Activated CD8-positive, alpha-beta T cell treated with anti-CD3 and anti-CD28 coated beads, Interleukin-2, amount 10 ng/mL, durations not matched to agents 7 days and 5 days (primary cell): ENCODE measurements at places on chromosomes 2 and 18.

GRCh38 chr2:207337234-207338219 lies 171.8 kb upstream of the KLF7 start:
- H3K4me3 ChIP-seq = peak overlapping the region; percentile 37
- no peaks in the 10 kb centered on the region for H3K36me3 ChIP-seq
- no peaks in the 10 kb centered on the region for H3K27me3 ChIP-seq
- DNase-seq = no peak

DNA sequence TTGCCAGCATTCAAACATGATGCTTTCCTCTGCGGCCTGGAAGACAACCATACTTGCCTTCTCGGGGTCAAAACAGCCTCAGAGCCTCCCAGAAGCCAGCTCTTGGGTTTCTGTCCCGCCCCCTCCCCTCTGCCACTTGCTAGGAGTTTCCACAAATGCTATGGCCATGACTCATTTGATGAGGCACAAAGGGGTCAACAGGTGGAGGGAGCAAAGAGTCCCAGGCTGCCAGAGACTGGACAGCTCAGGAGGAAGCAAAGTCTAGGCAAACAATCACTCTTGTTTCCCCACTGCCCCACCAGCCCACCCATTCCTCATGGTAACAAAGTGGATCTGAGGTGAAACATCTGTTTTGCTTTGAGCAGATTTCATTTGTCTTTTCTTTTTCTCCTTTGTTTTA lies 551.1 kb downstream of the TNS1 start:
- DNase-seq = no peak
- no peaks in the 10 kb centered on the region for H3K36me3 ChIP-seq
- H3K27me3 ChIP-seq = no peaks in the 10 kb centered on the region
- H3K4me3 ChIP-seq = no peak overlapping the region
- H3K4me1 ChIP-seq = peaks cover 3% of the 10 kb centered on the region

DNA sequence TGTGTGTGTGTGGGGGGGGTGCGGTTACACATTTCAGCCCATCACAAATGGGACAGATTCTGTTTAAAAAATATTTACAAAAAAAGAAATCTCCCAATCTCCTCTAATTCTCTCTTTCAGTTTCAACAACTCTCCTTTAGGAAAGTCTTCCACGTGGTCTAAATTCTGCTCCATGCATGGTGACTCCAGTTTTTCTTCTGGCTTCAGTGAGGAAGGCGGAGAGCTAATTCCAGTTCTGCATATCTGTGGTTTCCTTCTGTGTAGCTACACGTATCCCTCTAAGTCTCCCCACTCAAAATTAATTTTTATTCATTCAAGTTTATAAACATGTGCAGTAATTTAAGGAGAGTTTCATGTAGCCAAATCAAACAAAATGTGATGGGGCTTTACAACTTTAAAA lies 111.6 kb downstream of the SLC4A3 start:
- no peak overlapping the region for H3K27ac ChIP-seq
- no peaks in the 10 kb centered on the region for H3K4me1 ChIP-seq
- H3K4me3 ChIP-seq = no peak overlapping the region
- DNase-seq = no peak

- no peaks in the 10 kb centered on the region for H3K4me1 ChIP-seq
- no peaks in the 10 kb centered on the region for H3K27me3 ChIP-seq
- no peak overlapping the region for H3K4me3 ChIP-seq
- no peaks in the 10 kb centered on the region for H3K36me3 ChIP-seq
Measured at GRCh38 chr2:150320608-150321007, 166.9 kb downstream of the RND3 start.

DNA sequence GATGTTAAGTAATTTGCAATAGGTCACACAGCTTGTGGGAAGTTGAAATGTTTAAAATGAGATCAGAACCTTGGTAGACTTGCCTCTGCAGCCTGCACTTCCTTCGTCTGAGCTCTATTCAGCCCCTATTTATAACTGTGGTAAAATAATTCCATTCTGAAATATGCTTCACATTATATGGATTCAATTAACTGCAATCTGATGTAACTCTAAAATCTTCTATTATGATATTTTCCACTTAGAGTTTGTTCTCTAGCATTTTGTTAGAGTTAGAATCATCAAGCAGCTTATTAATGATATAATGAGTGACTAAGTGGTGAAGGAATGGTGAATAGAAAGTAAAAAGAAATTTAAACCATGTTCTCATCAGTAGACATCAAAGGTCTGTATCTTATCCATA lies 139.6 kb upstream of the ARHGAP28 start:
- H3K27ac ChIP-seq = no peak overlapping the region
- H3K36me3 ChIP-seq = no peaks in the 10 kb centered on the region
- H3K4me3 ChIP-seq = no peak overlapping the region
- H3K27me3 ChIP-seq = no peaks in the 10 kb centered on the region
- H3K4me1 ChIP-seq = no peaks in the 10 kb centered on the region

DNA sequence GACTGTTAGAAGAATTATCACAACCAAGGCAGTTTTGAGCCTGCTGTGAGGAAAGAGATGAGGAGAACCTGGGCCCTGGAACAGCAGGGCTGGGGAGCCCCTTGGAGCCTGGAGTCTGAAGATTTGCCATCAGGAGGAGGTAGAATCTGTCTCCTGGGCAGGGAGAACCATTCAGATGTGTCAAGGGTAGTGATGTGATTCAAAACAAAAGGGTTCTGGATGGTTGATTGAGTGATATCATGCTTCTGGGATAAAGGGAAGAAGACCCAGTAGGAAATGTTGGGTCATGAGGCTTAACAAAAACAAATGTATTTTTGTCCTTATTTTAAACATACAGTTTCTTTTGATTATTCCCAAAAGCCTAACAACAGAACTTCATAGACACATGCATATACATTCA lies 28.6 kb downstream of the RNF144A start:
- H3K4me1 ChIP-seq = peaks cover 39% of the 10 kb centered on the region
- H3K4me3 ChIP-seq = no peak overlapping the region

GRCh38 chr2:195662138-195662537 lies 5.1 kb downstream of the SLC39A10 start:
- peaks cover under 1% of the 10 kb centered on the region for H3K27me3 ChIP-seq
- no peak overlapping the region for H3K4me3 ChIP-seq
- peaks cover 47% of the 10 kb centered on the region for H3K36me3 ChIP-seq
- no peak overlapping the region for H3K27ac ChIP-seq

DNA sequence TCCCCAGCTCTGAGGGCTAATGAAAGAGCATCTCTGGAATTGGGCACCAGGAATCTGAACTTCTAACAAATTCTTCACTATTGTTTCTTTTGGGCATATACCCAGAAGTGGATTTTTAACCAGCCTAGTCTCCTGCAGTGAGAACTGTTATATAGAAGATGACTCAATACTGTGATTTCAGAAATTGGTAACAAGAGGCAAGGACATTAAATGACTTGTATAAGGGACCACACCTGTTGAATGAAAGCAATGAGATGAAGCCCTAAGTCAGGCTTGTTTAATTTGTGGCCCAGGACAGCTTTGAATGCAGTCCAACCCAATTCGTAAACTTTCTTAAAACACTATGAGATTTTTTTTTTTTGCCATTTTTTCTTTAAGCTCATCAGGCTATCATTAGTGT lies 57.9 kb downstream of the EPC2 start:
- DNase-seq = no peak
- no peak overlapping the region for H3K4me3 ChIP-seq
- no peaks in the 10 kb centered on the region for H3K27me3 ChIP-seq
- H3K36me3 ChIP-seq = peaks cover 72% of the 10 kb centered on the region
- H3K27ac ChIP-seq = no peak overlapping the region

- H3K36me3 ChIP-seq = no peaks in the 10 kb centered on the region
- H3K4me3 ChIP-seq = no peak overlapping the region
- no peaks in the 10 kb centered on the region for H3K4me1 ChIP-seq
- H3K27ac ChIP-seq = no peak overlapping the region
- DNase-seq = no peak
Measured at GRCh38 chr2:240964704-240965295, 33.6 kb upstream of the SNED1 start.

- H3K27me3 ChIP-seq = no peaks in the 10 kb centered on the region
- no peak for DNase-seq
- peak overlapping the region; percentile 86 for H3K27ac ChIP-seq
- peaks cover 58% of the 10 kb centered on the region for H3K36me3 ChIP-seq
- peaks cover 75% of the 10 kb centered on the region for H3K4me1 ChIP-seq
Measured at GRCh38 chr18:9117980-9118841, 15.7 kb downstream of the NDUFV2 start.

GRCh38 chr18:67997496-67997895 lies 481.0 kb upstream of the DSEL start:
- H3K27me3 ChIP-seq = no peaks in the 10 kb centered on the region
- H3K27ac ChIP-seq = no peak overlapping the region
- H3K4me1 ChIP-seq = no peaks in the 10 kb centered on the region
- no peak overlapping the region for H3K4me3 ChIP-seq

DNA sequence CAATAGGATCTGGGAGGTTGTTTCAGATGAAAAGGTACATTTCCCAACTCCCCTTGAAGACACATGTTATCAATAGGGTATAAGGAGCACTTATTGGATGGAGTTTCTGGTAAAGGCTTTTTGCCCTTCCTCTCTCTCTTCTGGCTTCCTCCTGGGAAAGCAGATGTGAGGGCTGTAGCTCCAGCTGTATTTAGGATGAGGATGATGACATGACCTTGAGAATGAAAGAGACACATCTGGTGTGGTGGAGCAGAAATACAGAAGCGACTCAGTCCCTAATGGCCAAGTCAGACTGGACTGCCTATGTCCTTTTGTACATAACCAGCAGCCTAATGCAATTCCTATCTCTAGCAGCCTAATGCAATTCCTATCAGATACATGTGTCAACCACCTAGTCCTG lies 100.9 kb upstream of the NXPH2 start:
- no peaks in the 10 kb centered on the region for H3K27me3 ChIP-seq
- DNase-seq = no peak
- no peak overlapping the region for H3K4me3 ChIP-seq
- H3K4me1 ChIP-seq = no peaks in the 10 kb centered on the region
- H3K27ac ChIP-seq = no peak overlapping the region
- H3K36me3 ChIP-seq = no peaks in the 10 kb centered on the region

GRCh38 chr18:67451960-67452359 lies 64.6 kb downstream of the DSEL start:
- peaks cover 5% of the 10 kb centered on the region for H3K4me1 ChIP-seq
- H3K4me3 ChIP-seq = no peak overlapping the region
- no peaks in the 10 kb centered on the region for H3K27me3 ChIP-seq
- no peak overlapping the region for H3K27ac ChIP-seq
- H3K36me3 ChIP-seq = peaks cover 2% of the 10 kb centered on the region

- H3K27me3 ChIP-seq = peaks cover 15% of the 10 kb centered on the region
- no peak overlapping the region for H3K4me3 ChIP-seq
- H3K4me1 ChIP-seq = no peaks in the 10 kb centered on the region
- no peaks in the 10 kb centered on the region for H3K36me3 ChIP-seq
- DNase-seq = no peak
- H3K27ac ChIP-seq = no peak overlapping the region
Measured at GRCh38 chr2:160014227-160014626, 48.2 kb downstream of the PLA2R1 start.

DNA sequence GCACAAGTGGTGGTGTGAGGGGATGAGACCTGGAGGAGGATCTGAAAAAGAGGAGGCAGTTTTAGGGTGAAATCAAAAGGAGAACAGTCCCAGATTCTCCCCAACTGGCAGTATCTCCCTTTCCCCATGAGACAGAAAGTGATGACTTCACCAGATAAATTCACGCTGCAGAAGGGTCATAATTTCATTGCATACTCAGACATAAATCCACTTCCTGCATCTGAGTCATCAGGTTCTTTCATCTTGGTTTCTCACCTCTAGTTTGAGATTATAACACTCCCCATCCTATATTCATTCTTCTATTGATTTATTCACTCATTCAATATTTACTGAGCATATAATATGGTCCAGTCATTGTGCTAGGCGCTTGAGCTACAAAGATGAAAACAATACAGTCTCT lies 64.7 kb downstream of the CCDC148 start:
- no peak overlapping the region for H3K27ac ChIP-seq
- H3K27me3 ChIP-seq = peaks cover 4% of the 10 kb centered on the region
- no peak overlapping the region for H3K4me3 ChIP-seq
- H3K4me1 ChIP-seq = peaks cover 7% of the 10 kb centered on the region
- DNase-seq = peak; percentile 21

DNA sequence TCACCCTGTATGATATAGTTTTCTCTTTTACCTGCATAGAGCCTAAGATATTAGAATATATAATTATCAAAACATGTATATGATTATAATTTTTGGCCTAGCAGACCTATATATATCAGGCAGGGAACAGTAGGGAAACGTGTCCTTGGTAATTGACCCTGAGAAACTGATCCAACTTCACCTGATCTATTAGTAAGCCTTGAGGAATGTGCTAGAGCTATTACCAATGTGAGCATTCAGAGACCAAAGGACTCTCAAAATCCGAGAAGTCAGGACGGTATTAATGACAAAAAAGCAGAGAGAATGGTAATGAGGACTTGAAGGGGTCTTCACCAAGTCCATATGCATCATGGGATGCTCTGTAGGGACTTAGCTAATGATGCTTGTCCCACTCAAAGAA lies 571.9 kb downstream of the CPS1 start:
- H3K27ac ChIP-seq = no peak overlapping the region
- no peaks in the 10 kb centered on the region for H3K4me1 ChIP-seq
- DNase-seq = no peak
- H3K36me3 ChIP-seq = no peaks in the 10 kb centered on the region
- no peaks in the 10 kb centered on the region for H3K27me3 ChIP-seq
- no peak overlapping the region for H3K4me3 ChIP-seq

GRCh38 chr2:216758256-216759155 lies 63.2 kb upstream of the IGFBP5 start:
- H3K36me3 ChIP-seq = no peaks in the 10 kb centered on the region
- no peak overlapping the region for H3K4me3 ChIP-seq

DNA sequence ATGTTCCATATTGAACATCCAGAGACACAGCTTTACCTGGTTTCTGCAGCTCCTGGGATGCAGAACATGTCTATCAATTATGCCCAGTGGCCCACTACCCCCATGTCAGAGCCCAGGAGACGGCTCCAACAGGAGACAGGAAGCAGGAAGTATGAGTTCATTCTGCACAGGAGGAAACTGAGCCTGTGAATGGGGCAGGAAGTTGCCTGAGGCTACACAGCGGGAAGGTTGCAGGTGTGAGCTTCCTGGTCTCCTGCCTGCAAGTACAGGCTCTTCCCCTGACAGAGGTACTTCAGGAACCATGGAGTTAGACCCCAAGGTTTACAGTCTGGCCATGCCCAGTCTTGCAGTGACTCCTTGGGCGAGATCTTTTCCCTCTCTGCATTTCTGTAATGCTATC lies 2.8 kb upstream of the BOK start:
- H3K4me3 ChIP-seq = no peak overlapping the region
- peaks cover 29% of the 10 kb centered on the region for H3K27me3 ChIP-seq

GRCh38 chr2:85119900-85120299 lies 13.3 kb upstream of the TCF7L1 start:
- H3K4me3 ChIP-seq = no peak overlapping the region
- DNase-seq = no peak
- H3K27ac ChIP-seq = no peak overlapping the region
- no peaks in the 10 kb centered on the region for H3K36me3 ChIP-seq
- H3K27me3 ChIP-seq = peaks cover 18% of the 10 kb centered on the region

DNA sequence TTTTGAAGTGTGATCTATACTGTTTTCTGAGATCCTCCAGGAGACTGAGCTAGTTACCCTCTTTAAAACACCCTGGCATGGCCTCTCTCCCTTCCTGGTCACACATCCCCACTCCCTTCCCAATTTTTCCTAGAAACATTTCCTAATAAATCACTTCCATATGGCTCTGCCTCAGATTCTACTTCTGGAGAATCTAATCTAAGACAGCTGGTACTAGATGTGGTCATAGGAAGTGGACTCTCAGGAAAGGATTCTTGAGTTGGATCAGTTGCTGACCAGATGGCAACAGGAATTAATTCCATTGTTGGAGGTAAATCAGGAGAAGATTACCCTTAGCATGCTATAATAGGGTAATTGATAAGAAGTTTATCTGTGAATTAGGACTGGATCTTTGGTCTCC lies 310.5 kb downstream of the SATB2 start:
- no peaks in the 10 kb centered on the region for H3K36me3 ChIP-seq
- DNase-seq = no peak
- no peak overlapping the region for H3K4me3 ChIP-seq

- H3K36me3 ChIP-seq = no peaks in the 10 kb centered on the region
- H3K27ac ChIP-seq = no peak overlapping the region
- peaks cover 14% of the 10 kb centered on the region for H3K27me3 ChIP-seq
- no peak for DNase-seq
Measured at GRCh38 chr18:79844999-79845563, 47.3 kb downstream of the KCNG2 start.
